ENCODE measurements at places on chromosomes 3 and 15.

DNA sequence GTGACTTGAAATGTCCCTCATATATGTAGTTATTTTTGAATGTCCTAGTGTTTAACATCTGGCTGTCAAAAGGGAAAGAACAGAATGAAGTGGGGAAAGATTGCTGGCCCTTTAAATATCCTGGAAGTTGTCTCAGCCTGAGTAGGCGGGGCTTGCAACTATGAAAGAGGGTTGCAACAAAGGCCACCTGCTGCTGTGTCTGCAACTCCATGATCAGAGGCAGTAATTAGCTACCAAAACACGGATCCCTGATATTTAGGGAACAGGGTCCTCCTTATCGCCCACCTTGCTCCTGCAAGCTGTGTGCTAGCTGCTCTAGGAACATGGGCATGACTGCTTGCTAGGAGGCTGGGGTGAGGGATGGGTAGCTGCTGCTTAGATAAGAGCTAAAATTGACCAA lies 100.2 kb upstream of the CFAP20DC start:
- no peak for DNase-seq

- no peak for DNase-seq
Measured at GRCh38 chr15:66765478-66766281, 63.6 kb downstream of the SMAD6 start.

- no peak for DNase-seq
Measured at GRCh38 chr3:148990236-148990635, 1.1 kb upstream of the GYG1 start.

- DNase-seq = no peak
Measured at GRCh38 chr3:158768881-158769543, 32.8 kb upstream of the MFSD1 start.

GRCh38 chr3:126958638-126959085 lies 24.3 kb upstream of the PLXNA1 start:
- no peak for DNase-seq

GRCh38 chr3:39147711-39148434 lies 5.5 kb downstream of the CSRNP1 start:
- DNase-seq = no peak

DNA sequence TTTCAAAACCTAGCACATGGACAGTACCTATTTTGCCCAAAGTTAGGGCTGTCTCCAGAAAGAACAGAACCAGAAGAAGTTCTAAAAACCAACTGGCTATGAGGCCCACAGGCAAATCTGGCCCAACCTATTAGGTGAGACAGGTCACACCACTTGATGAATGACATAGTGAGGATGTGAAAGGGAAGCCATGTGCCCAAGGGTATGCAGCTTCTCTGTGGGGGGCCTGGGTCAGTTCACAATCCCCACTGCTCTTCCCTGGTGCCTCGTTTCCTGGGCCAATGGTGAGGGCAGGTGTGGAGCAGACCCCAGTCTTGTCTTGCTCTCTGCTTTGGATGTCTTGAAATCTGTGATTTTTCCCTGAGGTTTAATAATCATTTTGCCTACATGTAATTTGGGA lies 8.9 kb downstream of the INSYN1 start:
- no peak for DNase-seq

DNA sequence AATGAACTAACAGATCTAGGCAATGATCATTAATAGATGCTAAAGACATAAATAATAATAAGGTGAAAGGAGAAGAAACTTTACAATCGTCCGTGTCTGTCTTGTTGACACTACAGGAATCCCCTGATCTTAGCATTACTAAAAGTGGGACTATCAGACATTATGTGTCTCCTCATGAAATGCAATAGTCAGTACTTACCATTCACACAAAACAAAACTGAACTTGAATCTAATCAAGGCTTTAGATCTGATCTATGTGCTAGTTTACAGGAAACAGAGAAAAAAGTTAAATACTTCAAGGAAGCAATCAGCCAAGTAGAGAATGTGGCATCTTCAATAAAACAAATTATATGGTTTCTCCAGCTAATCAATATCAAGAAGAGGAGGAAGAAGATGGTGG lies 73.7 kb downstream of the PIK3CB start:
- no peak for DNase-seq

DNA sequence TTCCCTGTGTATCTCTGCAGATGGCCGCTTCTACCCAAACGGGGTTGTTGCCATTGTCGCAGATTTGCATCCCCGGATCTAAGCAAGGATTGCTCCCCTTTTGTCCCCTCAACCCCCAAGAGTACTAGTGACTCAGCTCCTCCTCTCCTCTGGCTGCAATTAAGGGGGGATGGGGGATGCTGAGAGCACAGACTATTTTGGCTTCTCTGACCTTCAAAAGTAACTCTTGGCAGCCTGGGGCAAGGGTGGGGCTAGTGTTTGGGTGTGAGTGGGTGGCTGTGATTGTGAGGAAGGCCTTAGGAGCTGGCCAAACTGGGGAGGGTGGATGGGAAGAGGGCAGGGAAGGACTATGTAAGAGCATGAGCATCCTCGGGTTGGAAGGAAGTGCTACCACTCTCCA lies 1.2 kb upstream of the MAP1A start:
- DNase-seq = no peak

GRCh38 chr3:194577986-194578905 lies 55.0 kb downstream of the TMEM44 start:
- DNase-seq = no peak

DNA sequence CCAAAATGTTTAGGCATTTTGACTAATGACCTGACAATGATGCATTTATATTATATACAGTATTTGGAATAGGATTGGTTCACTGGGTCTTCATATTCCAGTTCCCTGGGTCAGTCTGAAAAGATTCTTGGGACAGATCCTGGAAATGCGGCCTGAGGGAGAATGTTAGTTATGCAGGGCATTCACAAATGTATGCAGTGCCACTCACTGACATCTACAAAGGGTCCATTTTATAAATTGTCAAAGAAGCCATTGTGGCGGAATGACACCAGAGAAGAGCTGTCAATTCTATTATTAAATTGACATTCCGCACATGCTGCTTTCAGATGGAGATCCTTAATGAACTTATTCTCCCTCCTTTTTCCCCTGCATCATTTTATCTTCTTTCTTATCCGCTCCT lies 176.6 kb downstream of the VGLL3 start:
- DNase-seq = no peak

DNA sequence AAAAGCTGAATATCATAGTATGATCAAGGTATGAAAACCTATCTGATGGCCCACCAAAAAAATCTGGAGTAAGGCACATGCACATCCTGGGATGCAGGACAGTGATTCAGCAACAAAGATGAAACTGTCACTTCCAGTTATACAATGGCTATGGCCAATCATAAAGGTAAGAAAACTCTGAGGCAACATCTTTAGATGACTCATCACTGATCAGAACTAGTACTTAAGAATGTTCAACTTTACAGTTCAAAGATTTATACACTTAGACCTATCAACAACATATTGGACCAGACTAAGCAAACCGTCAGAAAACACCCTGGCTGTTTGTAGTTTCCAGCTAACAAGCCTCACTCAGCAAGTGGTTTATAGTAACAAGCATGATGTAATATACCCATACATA lies 21.3 kb upstream of the PLCH1 start:
- DNase-seq = no peak

- no peak for DNase-seq
Measured at GRCh38 chr3:190701096-190701532, 161.4 kb downstream of the GMNC start.

- DNase-seq = no peak
Measured at GRCh38 chr15:58440158-58440910, 8.5 kb downstream of the LIPC start.

- DNase-seq = no peak
Measured at GRCh38 chr15:67024998-67025368, 40.4 kb upstream of the SMAD3 start.

- no peak for DNase-seq
Measured at GRCh38 chr3:108352176-108352575, 55.8 kb downstream of the HHLA2 start.

DNA sequence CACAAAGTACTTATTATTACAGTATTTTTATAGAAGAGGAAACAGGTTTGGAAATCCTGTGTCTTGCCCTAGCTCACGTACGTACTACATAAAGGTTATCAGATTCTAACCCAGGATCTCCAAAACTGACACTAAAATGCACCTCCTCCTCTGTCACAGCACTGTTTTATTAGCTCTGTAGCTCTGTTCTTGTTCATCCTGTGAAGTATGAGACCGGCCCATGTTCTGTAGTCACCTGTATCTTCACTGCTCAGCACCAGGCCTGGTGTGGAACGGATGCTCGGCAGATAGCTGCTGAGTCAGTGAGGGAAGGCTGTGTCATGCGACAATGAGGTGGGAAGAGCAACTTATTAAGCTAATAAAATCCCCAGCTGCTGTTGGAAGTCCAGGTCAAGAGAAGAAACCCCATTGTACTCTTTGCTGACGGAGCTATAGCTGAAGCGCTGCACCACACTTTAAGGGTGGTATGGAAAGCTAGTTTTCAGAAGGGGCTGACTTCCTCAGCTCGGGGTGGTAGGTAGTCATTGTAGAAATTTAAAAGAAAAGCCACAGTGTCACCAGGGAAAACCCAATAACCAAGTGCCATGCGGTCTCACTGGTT lies 22.8 kb downstream of the BCL2A1 start:
- no peak for DNase-seq

GRCh38 chr3:194852831-194853508 lies 167.3 kb downstream of the FAM43A start:
- DNase-seq = no peak

DNA sequence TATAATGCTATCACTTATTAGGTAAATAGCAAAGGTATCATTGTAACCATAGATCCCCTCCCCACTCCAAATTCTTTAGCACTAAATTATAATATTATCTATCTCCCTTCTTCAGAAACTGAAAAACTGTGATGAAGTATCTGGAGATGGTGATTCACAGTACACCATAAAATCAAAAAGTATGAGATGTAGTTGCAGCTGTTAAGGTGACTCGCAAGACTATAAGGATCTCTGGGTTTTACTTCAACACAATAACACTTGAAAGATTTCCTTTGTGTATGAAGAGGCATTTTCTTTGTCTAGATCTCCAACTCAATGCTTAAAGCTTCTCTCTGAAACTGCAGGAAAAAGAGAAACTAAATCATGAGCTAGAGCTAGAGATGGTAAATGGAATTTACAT lies 46.9 kb downstream of the IFT57 start:
- DNase-seq = no peak

DNA sequence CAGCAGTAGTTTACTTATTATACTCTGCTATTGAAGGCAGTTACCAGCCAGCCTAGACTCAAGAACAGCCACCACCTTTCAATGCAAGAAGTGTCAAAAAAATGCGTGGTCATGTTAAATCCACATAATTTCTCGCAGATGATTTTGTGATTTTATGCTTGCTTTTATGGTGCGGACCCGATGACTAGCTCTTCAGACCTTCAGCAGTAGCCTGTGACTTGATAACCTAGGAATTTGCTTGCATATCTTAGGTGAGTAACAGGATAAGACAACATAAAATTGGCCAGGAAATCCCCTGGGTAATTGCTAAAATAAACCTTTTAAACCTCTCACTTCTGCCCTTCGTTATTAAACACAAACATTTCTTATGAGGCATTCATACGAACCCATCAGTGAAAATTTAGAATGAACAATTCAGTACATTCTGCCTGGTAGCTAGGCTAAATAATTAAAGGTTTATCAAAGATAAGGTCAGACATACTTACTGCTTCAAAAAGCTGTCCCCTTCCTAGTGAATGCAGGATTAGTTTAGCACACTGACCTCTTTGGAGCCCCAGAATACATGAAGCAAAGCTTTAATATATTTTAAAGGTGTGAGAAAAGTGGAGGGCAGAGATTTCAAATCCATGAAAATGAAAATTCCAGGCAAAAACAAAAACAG lies 798.8 kb downstream of the OTOL1 start:
- DNase-seq = no peak

DNA sequence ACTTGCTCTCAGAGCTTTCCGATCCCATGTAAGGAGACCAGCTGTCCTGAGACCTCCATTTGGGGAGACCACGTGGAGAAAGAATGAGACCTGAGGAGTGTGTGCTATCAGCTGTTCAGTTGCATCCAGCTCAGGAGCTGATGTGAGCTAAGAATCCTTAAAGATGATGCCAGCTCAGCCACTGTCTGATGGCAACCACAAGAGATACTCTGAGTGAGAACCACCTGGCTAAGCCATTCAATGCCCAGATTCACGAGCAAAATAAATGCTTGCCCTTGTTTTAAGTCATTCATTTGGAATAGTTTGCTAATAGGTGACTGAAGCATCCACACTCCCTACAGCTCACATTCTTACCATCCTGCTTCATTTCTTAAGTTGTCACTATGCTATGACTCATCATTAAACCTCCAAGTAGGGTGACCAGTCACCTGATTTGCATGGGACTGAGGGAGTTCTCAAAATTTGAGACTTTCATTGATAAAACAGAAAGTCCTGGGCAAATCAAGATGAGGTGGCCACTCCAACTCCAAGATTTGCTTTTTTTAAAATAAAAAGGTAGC lies 56.4 kb downstream of the SPTSSB start:
- no peak for DNase-seq

DNA sequence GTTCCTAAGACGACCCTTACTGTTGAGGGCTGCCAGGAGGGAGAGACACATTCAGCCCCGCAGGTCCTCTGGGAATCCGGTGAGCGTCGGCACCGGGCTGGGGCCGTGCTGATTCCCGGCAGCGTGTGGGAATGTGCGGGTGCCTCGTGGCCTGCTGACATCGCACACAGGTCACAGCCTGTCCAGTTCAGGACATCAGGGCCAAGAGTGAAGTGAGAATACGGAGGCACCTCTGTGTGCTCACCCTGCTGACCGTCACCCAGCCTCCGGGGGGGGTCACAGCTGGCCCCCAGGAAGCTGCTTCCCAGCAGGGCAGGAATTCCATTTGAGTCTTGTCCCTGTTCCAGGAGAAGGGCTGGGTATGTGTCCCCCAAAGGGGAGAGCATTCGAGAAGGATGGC lies 53.6 kb downstream of the PGPEP1L start:
- DNase-seq = no peak

DNA sequence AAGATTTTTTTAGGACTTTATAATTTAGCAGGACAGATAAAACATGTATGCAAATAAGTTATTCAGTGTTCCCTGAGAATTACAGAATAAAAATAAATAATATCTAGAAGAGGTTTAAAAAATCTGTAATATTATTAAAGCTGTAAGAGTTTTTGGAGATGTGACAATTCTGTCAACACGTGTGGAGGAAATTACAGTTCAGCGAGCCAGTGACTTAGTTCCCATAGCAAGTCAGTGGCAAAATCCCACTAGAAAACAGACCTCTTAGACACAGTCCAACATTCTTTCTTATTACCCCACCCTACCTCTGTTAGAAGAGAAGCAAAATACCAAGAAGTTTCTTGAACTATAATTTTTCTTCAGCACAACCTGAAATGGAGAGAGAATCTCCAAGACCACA lies 16.2 kb upstream of the DENND6A start:
- no peak for DNase-seq

- DNase-seq = no peak
Measured at GRCh38 chr3:176566757-176567156, 630.5 kb downstream of the TBL1XR1 start.

DNA sequence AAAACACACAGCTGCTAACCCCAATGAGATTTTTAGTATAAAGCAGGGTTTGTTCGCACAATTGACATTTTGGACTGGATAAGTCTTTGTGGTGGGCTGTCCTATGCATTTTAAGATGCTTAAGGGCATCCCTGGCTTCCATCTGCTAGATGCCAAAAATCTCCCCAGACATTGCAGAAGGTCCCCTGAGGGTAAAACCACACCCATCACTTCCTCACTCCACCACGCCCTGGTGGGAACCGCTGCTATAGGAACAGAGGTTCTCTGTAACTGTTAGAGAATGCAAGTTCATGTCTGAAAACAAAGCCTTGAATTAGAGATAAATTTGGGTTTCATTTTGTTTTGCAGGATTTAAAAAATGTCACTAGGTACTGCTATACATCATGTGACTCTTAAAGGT lies 67.7 kb downstream of the ARHGEF26 start:
- DNase-seq = no peak
